Naive B cell (primary cell): ENCODE measurements at places on chromosomes 2 and 18.

DNA sequence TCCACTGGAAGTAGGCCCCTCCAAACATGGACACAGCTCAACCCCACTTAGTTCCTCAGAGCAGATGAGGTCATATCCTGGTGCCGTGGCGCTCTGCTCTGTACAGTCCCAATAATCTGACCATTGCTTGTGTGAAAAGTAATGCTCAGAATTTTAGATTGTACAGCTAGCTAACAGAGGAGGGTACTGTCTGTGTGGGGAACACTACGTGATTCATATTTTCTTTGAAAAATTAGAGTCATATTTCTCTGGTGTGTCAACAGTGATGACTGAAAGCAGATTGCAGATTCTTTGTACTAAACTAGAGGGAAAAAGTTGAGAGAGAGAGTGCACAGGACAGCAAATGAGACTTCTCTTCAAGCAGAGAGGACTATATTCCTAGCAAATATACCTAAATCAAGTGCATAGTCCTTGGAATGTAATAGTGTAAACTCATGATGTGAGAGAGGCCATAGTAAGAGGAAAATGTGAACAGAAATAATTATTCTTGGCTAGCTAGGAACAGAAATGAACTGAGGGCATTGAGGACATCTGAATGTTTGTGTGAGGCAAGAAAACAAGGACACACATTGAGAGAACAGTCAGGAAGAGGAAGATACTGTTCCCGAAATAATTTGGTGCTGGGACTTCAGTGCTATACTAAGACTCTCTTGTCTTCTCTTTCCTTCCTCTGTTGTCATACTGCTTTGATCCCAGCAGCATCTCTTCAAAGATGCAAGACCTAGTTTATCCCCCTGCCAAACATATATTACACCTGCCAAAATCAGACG is 157.0 kb upstream of the RND3 start:
- DNase-seq, result no peak

DNA sequence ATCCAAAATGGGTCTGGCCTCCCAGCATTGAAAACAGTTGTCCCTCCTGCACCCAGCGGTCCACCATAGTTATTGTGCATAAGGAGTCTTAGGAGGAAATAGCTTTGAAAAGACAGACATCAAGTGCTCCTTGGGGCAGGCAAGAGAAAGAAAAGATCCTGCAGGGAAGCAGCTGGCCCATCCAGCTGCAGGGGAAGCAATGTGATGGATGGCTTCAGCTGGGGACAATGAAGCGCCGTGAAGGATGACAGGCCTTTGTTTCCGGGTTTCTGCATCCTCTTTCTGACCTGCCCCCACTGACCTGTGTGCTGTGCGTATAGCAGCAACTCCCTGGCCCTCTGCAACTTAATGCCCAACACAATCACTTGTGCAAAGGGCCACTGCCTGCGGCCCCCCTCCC is 142.9 kb upstream of the NCKAP5 start:
- DNase-seq, result no peak

DNA sequence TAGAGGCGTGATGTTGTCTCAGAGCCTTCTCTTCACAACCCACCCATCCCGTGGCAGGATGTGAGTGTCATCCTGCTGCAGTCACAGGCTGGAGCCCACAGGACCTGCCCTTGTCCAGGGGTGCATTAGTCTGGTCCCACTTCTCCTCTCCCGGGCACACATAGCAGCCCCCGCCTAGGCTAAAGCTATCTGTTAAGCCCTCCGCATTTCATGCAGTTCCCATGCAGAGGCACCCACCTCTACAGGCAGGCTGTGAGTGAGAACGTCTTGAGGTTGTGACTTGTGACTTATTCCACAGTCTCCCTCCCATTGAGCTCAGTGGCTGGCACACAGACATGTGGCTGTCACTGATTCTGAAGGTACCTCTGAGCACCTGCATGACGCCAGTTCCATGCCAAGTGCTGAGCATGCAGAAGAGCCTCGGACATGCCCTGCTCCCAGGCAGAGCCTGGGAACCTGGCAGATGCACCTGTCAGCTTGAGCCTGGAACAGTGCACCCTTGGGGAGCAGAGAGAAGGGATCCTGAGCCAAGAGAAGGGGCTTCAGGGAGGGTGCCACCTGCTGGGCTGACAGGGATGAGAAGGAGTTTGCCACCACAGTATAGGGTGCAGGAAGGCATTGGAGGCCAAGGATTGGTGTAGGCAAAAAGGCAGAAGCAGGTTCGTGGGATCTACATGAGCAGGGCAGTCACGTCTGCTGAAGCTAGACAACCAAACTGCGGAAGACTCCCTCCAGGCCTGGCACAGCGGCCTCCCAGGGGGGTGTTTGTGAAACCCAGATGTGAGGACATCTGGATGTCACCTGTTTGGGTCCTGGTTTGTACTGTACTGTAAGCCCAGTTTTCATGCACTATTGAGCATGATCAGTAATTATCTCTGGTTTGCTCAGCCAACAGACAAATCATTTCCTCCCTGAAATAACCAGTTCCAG is 213.6 kb downstream of the GLI2 start:
- no peak for DNase-seq

- no peak for DNase-seq
These were observed 46.7 kb downstream of the REEP1 start for GRCh38 chr2:86290596-86291327.

DNA sequence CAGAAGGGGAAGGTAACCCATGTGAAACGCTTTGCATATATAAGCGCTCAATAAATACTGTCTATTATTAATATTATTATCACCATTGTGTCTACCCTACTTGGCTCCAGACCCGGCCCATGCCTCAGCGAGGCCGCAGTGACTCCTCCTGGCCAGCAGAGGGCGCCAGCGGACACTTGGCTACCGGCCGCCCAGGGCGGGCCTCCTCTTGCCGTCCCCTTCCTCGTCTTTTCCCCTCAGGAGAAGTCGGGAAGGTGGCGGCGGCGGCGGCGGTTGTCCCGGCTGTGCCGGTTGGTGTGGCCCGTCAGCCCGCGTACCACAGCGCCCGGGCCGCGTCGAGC is at the start of gene AGFG1:
TSS of gene AGFG1 (plus strand) at position 233 of the 341 bp plus-strand sequence. CDS start 266 bp downstream, outside the sequence.
- DNase-seq, result peak; percentile 84

- no peak for DNase-seq
These were observed 5.5 kb upstream of the SNTG2 start for GRCh38 chr2:945104-945503.

DNA sequence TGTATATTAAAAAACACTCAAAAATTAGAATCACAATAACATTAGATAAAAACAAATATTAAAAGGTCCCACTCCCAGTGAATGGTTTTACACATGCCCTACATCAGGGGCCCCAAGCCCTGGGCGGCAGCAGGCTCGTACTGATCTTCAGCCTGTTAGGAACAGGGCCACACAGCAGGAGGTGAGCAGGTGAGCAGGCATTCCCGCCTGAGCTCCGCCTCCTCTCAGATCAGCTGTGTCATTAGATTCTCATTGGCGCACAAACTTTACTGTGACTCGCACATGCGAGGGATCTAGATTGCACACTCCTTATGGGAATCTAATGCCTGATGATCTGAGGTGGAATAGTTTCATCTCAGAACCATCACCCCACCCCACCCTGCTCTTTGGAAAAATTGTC is 74.2 kb downstream of the MBD2 start:
- no peak for DNase-seq

GRCh38 chr18:44911773-44912172 is 231.1 kb downstream of the SETBP1 start:
- no peak for DNase-seq

DNA sequence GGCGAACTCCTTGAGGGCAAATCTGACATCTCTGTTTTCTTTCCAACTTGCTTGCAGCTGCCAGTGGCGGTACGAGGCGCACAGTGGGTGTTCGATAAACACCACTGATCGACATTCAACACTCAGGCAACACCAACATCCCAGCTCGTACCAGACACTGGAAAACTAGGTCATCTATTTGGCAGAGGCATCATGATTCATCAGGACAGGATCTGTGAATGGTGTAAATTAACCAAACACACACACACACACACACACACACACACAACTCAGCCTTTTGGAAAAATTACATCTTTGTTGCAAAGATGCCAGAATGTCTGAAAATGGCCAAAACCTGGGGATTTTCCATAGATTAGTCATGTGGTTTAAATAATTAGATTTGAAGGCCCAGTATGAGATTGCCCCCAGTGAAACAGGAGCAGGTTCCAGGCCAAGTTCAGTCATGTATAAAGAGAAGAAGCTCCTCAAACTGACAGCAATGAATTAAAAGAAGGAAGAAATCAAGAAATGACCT is 150.5 kb upstream of the NCKAP5 start:
- no peak for DNase-seq

DNA sequence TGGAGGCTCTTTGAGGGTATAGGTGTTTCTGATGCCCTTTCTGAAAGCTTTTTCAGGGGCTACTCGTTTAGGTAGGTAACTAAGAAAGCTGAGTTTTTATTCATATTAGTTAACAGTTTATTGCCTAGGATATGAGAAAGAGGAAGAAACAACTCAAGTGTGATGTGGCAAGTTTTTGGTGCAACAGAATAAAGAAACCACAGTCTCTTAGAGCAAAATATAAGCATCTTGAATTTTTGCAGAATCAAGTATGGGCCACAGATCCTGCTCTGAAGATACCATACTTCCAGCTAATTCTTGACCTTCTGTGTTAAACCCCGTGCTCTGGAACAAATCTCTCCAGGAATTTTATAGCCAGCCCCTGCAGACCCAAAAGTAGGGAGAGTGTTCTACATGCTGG is 147.7 kb upstream of the SLC1A4 start:
- DNase-seq, result no peak
